Right atrium auricular region (tissue), 2 donors: ENCODE measurements at places on chromosomes 5 and 9. TPM values are rescaled to one million over a fixed set of nuclear protein-coding genes. Genes with fewer than 3 reads are reported as not detected.

- no peak overlapping the region for H3K4me3 ChIP-seq
- no peak for DNase-seq
- H3K27me3 ChIP-seq, result no peaks in the 10 kb centered on the region
- no peak overlapping the region for H3K27ac ChIP-seq
- H3K36me3 ChIP-seq, result no peaks in the 10 kb centered on the region
These were observed 380.5 kb downstream of the SPOCK1 start for GRCh38 chr5:137118629-137119028.

DNA sequence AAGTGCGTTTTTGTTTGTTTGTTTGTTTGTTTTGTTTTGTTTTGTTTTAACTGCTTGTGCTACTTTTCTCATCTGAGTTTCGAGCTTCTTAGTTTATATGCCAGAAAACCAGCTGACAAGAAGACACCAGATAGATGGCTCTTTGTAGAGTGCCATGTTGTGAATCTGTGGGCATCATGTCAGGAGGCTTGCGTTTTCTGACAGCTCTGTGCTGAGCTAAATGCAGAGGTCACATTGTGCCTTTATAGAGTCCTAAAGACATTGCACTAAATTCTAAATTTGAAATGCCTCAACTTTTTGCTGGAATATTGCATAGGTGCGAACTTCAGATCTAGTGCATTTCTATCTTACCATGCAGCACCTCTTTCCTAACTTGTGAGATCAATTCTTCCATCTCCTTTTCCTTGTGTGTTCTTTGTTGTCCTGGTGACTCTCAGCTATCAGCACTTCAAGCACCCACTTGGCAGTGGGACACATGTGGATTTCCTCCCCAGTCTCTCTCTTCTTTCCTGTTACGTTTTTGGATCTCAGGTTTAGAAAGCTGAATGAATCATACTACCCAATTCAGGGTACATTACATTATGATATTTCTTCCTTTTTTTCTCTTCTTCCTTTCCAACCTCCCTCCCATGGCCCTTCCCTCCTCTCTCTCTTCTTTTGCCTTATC lies 379.0 kb upstream of the RPS23 start:
- H3K27me3 ChIP-seq, result no peaks in the 10 kb centered on the region
- no peak for DNase-seq
- no peaks in the 10 kb centered on the region for H3K36me3 ChIP-seq

- no peaks in the 10 kb centered on the region for H3K36me3 ChIP-seq
- no peak for DNase-seq
- peaks cover 4% of the 10 kb centered on the region for H3K4me1 ChIP-seq
- no peak overlapping the region for H3K27ac ChIP-seq
These were observed 328.9 kb downstream of the NR2F1-AS1 start for GRCh38 chr5:93252165-93252564.

Gene GABRA1
- total RNA-seq, result not detected

- H3K27ac ChIP-seq, result no peak overlapping the region
- H3K36me3 ChIP-seq, result no peaks in the 10 kb centered on the region
These were observed 64.6 kb upstream of the SHISAL2B start for GRCh38 chr5:64625678-64626077.

Gene LPAR1
- total RNA-seq, result 20.2 TPM

- DNase-seq, result no peak
- peaks cover 42% of the 10 kb centered on the region for H3K36me3 ChIP-seq
- peaks cover 19% of the 10 kb centered on the region for H3K4me1 ChIP-seq
- no peak overlapping the region for H3K4me3 ChIP-seq
- no peaks in the 10 kb centered on the region for H3K27me3 ChIP-seq
These were observed 52.5 kb downstream of the NUP214 start for GRCh38 chr9:131177898-131178297.

GRCh38 chr9:36433386-36433785 lies 33.3 kb upstream of the RNF38 start:
- no peaks in the 10 kb centered on the region for H3K4me1 ChIP-seq
- no peak overlapping the region for H3K4me3 ChIP-seq
- H3K36me3 ChIP-seq, result no peaks in the 10 kb centered on the region
- no peak overlapping the region for H3K27ac ChIP-seq
- H3K27me3 ChIP-seq, result no peaks in the 10 kb centered on the region
- no peak for DNase-seq

GRCh38 chr9:98790842-98791607 lies 5.3 kb downstream of the ANKS6 start:
- no peak overlapping the region for H3K27ac ChIP-seq
- peak; percentile 94 for DNase-seq
- H3K4me1 ChIP-seq, result no peaks in the 10 kb centered on the region
- H3K36me3 ChIP-seq, result no peaks in the 10 kb centered on the region

Gene IL7R
- 3.1 TPM for total RNA-seq

DNA sequence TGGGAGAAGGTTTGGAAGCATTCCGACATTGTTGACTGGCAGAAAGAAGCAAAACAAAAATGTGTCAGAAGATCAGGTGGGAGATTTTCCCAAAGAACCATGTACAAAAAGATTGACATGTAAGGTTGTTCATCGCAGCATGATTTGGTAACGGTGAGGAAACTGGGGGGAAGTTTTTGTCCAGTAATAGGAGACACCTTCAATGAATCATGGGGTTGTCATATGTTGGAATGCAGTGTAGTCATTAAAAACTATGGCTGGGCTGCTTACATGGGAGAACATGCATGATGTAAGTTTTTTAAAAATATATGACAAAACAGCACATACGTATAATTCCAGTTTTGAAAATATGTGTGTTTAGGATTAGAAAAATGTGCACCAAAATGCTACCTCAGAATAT lies 50.5 kb downstream of the HSD17B3 start:
- no peaks in the 10 kb centered on the region for H3K4me1 ChIP-seq
- no peak overlapping the region for H3K27ac ChIP-seq
- no peak for DNase-seq
- no peaks in the 10 kb centered on the region for H3K36me3 ChIP-seq
- H3K27me3 ChIP-seq, result no peaks in the 10 kb centered on the region
- H3K4me3 ChIP-seq, result no peak overlapping the region

DNA sequence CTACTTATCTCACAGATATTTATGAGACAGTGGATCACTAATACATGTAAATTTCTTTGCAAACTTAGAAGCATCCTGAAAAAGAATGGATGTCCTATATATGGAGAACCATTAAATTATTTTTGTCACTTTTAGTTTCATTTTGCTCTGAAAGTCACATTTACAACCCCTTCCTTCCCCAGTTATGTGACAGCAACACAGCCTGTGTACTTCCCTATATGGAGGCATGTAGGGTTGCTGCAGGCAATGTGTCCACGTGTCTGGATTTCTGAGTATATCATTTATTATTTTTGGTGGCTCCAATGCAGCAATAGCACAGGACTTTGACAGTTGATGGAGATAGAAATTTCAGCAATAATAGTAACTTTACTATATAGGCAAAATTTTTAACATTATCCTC lies 156.4 kb downstream of the ST8SIA4 start:
- no peaks in the 10 kb centered on the region for H3K4me1 ChIP-seq
- no peak overlapping the region for H3K4me3 ChIP-seq
- DNase-seq, result no peak
- H3K27me3 ChIP-seq, result no peaks in the 10 kb centered on the region
- no peaks in the 10 kb centered on the region for H3K36me3 ChIP-seq

- no peaks in the 10 kb centered on the region for H3K36me3 ChIP-seq
- H3K4me1 ChIP-seq, result no peaks in the 10 kb centered on the region
- no peaks in the 10 kb centered on the region for H3K27me3 ChIP-seq
These were observed 117.0 kb downstream of the TRPM6 start for GRCh38 chr9:74770508-74771261.

Gene MOB3B
- total RNA-seq, result 2.9 TPM

DNA sequence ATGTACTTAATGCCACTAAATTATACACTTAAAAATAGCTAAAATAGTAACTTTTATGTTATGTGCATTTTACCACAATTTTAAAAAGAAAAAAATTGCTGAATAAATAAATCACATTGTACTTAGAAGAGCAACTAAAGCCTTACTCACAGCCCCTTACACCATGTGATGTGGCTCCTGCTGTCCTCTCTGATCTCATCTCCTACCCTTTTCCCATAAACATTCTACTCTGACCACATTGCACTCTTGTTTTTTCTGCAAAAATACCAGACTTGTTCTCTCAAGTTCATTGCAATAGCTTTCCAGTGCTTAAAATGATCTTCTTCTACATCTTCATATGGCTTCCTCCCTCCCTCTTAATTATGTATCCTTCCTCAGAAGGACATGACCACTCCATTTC lies 268.4 kb downstream of the ELAVL2 start:
- H3K27me3 ChIP-seq, result no peaks in the 10 kb centered on the region
- no peaks in the 10 kb centered on the region for H3K4me1 ChIP-seq
- DNase-seq, result no peak

DNA sequence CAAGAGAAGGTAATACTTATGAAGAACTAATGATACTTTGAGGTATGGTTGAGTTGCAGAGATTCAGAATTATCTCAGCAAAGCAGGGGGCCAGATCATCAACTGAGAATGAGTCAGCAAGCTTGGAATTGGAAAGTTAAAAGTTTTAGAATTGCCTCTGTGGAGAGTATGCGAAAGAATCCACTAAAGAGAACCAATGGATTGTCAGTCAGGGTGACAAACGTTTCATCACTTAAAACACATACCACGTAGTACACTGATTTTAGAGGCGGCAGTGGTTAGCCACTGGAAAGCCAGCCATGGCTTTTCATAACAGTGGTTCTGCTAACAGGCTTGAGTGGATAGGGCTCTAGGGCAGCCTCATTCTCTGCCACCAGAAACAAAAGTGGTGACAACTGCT lies 30.7 kb downstream of the AOPEP start:
- no peaks in the 10 kb centered on the region for H3K36me3 ChIP-seq
- H3K4me3 ChIP-seq, result no peak overlapping the region
- H3K4me1 ChIP-seq, result no peaks in the 10 kb centered on the region
- no peak overlapping the region for H3K27ac ChIP-seq

Gene PCDHGA5
- total RNA-seq, result 5.0 TPM

Gene CDH18
- total RNA-seq, result not detected

DNA sequence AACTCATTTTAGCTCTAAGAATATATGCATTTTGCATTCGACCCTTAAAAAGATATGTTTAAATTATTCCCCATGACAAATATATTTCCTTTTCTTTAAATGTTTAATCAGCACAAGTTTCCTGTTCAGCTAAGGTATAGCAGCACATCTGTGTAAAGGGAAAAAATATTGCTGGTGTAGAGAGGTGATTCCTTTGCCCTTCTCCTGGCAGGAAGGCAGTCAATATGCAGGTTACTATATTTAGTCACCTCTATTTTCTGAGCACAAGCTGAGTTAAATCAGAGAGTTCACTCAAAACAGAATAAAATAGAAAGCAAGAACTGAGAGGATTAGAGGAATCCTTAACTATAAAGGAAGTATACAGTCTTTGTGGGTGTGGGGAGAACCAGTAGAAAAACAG lies 274.4 kb upstream of the PCSK5 start:
- H3K36me3 ChIP-seq, result no peaks in the 10 kb centered on the region
- no peak overlapping the region for H3K4me3 ChIP-seq
- no peaks in the 10 kb centered on the region for H3K4me1 ChIP-seq
- H3K27me3 ChIP-seq, result no peaks in the 10 kb centered on the region

GRCh38 chr5:146867996-146868708 lies 10.4 kb downstream of the PPP2R2B start:
- no peaks in the 10 kb centered on the region for H3K36me3 ChIP-seq
- H3K4me3 ChIP-seq, result no peak overlapping the region
- no peak for DNase-seq

Gene STPG3
- not detected for total RNA-seq

Gene LRRC19
- total RNA-seq, result not detected

Gene FGD3
- 2.2 TPM for total RNA-seq

Gene ANKRD55
- 0.20 TPM for total RNA-seq

DNA sequence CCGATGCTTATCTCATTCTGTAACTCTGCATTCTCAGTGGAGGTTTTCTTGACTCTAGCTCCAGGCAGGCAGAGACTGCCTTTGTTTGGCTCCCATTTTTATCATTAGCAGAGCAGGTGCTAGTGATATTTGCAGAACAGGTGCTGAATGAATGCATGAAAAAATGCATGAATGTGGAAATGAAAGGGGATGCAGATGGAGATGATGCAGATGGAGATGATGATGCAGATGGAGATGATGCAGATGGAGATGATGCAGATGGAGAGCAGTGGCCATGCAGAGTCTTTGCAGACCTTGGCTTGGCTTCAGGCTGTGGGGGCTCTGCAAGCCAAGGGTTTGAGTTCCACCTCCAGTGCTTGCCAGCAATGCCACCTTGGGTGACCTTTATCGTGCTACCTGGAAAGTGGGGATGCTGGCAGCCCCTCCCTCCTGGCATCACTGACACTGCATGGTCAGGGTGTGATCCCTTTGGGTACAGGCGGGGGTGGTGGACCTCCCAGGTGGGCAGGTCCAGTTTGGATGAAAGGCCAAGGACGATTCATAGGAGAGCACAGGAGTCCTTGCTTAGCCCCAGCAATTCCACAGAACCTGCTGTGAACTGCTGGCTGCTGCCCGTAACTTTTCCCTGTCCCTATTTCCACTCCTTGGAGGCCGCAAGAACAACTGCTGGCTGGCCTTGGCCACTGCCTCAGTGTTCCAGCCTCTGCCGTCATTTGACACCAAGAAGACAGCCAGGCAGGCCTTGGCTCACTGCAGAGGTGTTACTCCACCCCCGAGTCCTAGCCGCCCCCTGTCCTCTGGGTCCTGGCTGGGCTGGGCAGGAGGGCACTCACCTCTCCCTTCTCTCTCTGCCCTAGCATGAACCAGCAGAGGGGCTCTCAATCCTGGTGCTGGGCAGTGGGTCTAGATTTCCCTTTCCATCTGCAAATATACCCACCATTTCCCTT lies 33.0 kb downstream of the ERGIC1 start:
- no peak overlapping the region for H3K4me3 ChIP-seq
- H3K27me3 ChIP-seq, result no peaks in the 10 kb centered on the region
- peak; percentile 95 for DNase-seq
- H3K27ac ChIP-seq, result peak overlapping the region; percentile 86
- H3K36me3 ChIP-seq, result no peaks in the 10 kb centered on the region
- H3K4me1 ChIP-seq, result peaks cover 81% of the 10 kb centered on the region

Gene GHR
- total RNA-seq, result 10.8 TPM

DNA sequence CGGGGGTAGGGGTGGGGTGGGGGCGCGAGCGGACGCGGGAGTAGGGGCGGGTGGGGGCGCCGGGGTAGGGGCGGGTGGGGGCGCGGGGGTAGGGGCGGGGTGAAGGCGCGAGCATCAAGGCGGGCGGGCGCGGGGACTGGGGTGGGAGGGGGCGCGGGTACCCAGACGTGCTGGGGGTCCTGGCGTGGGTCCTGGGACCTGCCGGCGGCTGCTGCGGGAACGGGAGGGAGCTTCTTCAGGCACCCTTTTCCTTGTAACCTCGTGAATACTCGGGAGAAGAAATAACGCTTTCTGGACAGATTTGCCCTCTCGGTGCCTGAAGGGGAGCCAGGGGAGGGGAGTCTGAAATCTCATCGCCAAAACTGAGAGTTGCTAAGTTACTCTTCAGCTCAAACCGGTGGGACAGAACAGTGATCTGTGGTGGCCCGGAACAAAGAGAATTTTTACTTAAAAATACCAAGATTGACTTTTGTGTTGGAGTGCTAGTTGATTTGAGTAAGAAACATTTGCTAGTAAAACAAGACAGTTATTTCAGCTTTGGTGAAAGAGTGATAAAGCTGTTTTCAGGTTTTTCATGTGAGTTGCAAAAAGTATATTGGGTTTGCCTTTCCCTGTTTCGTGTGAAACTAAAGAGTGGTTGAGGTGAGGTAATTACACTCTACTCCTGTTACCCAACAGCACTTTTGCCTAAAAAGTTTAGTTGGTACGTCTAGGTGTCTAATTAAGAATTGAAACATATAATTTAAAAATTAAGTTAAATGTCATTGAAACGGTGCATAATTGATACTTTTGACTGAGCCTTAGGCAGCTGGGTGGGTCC lies 643 bp downstream of the PLEKHG4B start:
- no peak overlapping the region for H3K4me3 ChIP-seq
- H3K27ac ChIP-seq, result no peak overlapping the region
- no peaks in the 10 kb centered on the region for H3K36me3 ChIP-seq
